NCI-H1417 (cell line): ENCODE measurements at places on chromosomes 5 and 9.

- peak; percentile 47 for DNase-seq
Measured at GRCh38 chr9:136119061-136119882, 597 bp upstream of the TMEM250 start.

DNA sequence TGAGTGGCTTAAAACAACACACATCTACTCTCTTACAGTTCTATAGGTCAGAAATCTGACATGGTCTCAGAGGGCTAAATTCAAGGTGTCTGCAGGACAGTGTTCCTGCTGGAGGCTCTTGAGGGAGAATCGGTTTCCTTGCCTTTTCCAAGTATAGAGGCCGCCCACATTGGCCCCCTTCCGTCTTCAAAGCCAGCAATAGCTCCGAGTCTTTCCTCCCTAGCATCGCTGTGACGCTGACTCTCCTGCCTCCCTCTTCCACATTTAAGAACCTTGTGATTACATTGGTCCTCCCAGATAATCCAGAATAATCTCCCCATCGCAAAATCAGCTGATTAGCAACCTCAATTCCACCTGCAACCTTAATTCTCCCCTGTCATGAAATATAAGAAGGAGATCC, 81.3 kb upstream of the IER5L start:
- no peak for DNase-seq

GRCh38 chr9:4108754-4109465, 191.0 kb downstream of the GLIS3 start:
- no peak for DNase-seq

GRCh38 chr5:138580777-138581176, 5.6 kb upstream of the HSPA9 start:
- DNase-seq, result no peak

GRCh38 chr5:68264024-68264956, 48.7 kb downstream of the PIK3R1 start:
- no peak for DNase-seq

GRCh38 chr5:104199771-104200170, 637.2 kb upstream of the NUDT12 start:
- DNase-seq, result no peak

- DNase-seq, result no peak
Measured at GRCh38 chr5:161288071-161288470, 258.5 kb downstream of the GABRB2 start.

GRCh38 chr5:58076483-58077257, 383.2 kb downstream of the PLK2 start:
- no peak for DNase-seq

DNA sequence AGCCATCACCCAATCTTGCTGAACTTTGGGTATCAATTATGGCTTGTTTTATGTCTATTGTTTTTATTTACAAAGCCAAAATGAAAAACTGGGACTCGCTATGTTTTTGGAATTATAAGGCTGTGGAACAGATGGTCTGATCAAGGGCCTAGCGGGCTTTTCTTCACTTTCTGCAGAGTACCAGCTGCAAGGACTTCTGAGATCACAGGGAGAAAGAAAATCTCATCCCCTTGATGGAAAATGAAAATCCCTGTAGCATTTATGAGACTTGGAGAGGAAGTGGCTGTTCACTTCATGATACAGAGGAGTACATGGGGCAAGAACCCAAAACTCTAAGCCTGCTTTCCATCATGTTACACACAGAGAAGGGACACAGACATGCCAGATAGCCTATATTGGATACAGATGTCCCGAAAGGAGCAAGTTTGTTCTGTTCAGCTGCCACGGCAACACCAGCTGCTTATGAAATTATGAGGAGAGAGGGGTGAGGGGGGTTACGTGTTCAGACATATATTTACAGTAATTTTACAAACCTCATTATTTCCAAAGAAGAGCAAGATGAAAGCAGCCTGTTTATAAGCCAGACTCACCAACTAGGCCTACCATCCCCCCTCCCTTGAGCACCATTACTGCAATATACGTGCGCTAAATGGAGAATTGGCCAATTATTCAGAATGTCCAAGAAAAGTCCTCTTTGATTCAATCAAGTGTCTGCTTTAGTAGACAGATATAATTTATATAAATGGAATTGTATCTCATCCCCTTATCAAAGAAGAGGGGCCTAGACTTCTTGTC, 220.0 kb downstream of the MARCHF11 start:
- no peak for DNase-seq

DNA sequence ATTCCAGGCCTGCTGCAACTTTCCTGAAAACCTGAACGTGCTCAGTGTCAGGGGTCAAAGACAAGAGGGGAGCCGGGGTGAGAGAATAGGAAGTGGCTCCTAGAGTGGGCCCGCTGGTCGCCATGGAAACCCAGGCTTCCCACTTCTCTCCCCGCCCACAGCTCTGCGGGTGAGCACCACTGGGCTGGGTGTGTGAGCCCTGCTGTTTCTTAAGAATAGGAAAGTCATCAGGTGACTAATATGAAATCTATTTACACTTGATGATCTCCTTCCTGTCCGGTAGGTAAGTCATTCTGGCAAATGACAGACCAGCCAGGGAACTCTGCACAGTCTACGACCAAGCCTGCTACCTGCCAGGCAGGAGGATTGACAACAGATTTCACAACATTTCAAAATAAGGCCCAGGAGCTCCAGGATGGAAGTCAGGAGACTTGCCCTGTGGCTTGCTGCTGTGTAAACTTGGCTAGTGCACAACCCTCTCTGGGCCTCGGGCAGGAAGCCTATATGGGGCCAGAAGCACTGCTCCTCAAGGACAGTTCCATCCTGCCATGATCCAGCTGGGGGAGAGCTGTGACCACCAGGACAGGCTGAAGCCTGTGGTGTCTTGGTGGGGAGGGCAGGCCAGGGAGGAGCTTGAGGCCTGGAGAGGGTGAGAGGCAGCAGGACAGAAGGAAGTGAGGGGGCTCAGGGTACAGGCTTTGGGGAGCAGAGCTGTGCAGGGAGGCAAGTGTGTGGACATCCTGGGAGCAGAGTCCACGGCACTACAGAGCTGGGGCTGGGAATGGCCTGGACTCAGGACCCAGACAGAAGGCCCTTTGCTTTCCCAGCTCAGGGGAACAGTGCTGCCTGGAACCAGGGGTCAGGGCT, 60.6 kb downstream of the SHB start:
- DNase-seq, result peak; percentile 65

DNA sequence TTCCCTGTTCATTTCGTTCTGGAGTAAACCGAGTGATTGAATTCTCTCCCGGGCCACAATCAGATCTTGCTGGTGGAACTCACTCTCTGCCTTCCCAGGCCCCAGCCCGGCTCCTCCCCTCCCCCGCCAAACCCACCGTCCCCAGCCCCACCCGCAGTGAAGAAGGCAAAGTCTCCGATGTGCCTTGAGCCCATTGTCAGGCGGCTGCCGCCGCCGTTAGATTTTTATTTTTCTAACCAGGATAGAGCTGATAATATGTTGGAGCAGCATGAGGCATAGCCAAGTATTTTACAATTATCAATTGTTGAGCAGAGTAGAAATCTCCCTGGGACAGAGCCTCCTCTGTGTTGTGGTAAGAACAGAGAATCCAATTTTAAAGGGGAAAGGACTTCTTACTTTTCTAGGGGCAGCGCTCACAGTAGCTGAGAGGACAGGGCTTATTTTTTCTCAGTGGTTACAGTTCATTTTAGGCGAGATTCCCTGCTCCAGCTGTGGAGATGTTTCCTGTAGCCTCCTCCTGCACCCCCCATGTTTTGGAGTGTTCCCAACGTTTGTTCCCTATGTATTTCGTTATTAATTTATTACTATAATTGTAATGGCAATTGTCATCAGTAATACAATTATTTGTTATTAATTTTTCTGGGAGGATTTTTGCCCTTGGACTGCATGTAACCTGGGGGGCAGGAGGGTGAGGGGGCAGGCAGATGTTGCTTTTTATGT, 1.3 kb downstream of the PSAT1 start:
- DNase-seq, result peak; percentile 72

DNA sequence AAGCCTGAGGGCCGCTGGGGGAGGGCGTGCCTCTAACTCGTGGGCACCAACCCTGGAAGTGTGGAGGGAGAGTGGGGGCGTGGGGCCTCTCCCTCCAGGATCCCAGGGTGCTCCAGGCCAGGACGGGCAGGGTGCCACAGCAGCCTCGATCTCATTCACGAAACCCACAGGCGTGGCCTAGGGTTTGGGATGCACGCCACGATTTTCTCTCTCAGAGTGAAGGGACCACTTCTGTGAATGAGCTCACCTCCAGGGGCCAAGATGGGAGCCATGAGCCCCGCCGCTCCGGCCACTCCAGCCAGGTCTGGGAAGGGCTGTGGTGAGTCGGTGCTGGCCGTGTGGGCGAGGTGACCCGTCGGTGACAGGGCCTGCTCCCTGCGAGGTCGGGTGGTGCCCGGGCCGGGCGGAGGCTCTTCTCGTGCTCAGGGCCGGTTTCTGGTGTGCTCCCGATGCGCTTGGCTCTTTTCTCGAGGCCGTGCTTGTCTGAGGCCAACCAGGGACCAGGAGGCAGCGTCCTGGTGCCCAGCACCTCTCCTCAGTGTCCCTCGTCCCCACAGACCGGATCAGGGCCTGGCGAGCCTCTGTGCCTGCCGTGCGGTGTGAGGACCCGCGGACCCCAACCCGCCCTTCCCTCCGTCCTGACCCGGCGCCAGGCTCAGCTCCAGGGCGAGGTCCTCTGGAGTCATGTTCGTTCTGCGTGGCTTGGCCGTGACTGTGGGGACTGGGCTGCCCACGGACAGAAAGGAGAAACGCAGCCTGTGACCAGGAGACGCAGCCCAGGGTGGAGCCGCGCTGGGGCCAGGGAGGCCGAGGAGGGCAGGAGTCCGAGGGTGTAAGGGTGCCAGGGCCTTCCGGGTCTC, 31.0 kb downstream of the TPPP start:
- no peak for DNase-seq

DNA sequence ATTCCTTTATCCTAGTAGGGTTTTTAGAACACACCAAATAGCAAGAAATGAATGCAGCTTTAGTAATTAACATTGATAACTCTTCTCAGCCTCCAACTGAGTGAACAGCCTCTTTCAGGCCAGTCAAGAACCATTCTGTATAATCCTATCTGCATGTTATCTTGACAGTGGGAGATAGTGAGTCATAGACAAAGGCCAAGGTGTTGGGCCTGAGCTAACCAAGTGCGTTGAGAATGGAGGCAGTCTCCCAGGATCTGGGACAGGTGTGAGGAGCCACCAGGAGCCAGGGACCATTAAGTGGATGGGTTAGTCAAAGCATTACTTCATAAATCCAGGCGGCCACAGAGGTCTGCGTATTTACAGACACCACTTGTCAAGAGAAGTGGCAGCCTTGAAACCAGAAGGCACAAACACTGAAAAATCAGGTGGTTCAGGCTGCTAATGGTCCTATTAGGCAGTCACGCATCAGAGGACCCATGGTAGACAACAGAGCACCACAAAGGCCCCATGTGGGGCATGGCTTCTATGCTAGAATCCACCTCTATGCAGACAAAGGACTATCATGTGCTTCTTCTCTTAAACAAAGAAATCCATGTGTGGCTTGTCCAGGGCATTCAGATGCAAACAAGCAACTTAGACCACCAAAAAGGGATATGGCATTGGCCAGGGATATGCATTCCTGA, 409.7 kb upstream of the PIK3R1 start:
- DNase-seq, result peak; percentile 87

DNA sequence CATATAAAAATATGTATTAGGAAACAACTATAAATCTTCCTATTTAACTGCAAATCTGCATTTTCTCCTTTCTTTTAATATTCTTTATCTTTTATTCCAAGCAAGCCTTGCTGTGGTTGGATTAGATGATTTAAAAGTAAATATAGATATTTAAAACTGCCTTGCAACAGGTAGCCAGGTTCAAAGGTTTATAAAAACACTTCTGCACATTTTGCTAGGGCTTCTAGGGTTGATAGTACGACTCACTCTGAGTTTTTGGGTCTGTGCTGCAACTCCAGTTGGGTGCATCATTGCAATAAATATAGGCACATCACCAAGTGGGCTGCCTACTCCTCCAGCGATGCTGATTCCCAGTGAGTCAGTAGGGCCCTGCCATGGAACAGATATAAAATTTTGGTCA, 167.7 kb downstream of the MPDZ start:
- DNase-seq, result no peak

DNA sequence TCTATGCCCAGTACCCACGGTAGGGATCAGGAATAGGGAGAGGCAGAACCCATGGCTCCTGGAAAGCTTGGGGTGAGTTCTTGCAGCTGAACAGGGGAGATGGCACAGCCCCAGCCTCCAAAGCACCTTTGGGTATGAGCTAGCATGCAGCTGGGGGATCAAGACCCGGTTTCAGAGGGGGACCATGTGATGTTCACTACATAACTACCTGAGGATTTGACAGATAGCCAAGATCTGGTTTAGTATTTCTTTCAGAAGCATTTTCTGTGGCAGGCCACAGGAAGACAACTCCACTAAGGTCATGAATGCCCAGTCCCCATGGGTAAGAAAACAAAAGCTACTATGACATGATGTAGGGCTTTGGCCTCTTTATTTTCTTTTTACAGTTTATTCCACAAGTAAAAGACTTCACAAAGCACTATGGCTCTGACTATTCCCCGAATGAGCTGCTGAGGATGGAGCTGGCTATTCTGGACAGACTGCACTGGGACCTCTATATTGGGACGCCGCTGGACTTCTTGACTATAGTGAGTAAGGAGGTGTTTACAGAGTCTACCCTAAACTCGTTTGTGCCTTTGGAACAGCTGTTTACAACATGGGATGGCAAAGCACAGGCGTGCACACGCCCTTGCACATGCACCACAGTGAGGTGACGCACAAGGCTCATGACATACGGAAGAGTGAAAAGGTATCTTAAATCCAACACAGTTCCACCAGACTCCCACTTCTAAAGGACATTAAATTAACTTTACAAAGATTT, 3.4 kb downstream of the CCNI2 start:
- no peak for DNase-seq

DNA sequence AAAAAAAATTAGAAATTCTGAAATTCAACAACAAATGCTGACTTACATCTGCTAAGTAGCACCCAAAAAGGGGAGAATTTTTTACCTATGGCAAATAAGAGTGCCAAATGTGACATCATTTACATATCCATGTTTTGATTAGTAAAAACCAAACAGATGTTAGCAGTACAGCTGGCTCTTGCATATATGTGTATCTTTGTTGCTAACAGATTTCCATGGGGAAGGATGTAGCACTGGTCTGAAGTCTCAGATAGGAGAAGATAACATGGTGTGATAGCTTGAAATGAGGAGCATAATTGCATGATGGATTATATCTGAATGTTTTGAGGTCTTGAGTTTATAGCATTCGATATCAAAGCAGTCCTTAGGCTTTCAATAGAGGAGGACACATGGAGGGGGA, 17.5 kb downstream of the PIK3R1 start:
- no peak for DNase-seq
